H4 (cell line): ENCODE measurements at places on chromosomes 4 and X. TPM values are rescaled to one million over a fixed set of nuclear protein-coding genes. Genes with fewer than 3 reads are reported as not detected.

DNA sequence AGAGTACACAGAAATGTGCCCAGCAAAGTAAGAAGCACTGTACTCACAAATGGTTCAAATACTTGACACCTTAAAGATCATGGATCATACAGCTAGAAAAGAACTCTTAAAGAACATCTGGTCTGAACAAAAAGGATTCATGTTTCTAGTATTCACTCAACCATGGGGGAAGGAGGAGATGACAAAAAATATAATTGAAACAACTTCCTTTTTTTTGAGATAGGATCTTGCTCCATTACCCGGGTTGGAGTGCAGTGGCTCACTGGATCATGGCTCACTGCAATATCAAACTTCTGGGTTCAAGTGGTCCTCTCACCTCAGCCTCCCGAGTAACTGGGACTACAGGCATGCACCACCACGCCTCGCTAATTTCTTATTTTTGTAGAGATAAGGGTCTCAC lies 6.0 kb downstream of the DHX15 start:
- no peak for DNase-seq

- no peak for DNase-seq
Observed at GRCh38 chrX:41471786-41472185, 24.6 kb downstream of the NYX start.

DNA sequence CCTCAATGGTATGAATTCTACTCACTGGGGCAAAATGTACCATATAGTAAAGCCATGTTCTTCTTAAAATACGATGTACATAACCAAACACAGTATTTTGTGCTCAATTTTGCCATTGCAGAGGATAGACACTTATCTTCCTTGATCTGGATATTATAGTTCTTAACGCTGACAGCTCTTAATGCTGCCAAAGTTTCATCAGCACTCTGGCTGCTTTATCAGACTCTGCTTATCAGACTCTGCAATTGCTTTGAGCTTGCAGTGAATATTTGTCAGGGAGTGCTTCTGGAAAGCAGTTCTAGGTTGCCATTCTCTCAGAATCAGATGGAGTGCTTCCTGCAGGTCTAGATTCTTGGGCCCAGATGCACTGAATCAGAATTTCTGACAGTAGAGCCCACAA lies 863.1 kb downstream of the CCSER1 start:
- DNase-seq = no peak

DNA sequence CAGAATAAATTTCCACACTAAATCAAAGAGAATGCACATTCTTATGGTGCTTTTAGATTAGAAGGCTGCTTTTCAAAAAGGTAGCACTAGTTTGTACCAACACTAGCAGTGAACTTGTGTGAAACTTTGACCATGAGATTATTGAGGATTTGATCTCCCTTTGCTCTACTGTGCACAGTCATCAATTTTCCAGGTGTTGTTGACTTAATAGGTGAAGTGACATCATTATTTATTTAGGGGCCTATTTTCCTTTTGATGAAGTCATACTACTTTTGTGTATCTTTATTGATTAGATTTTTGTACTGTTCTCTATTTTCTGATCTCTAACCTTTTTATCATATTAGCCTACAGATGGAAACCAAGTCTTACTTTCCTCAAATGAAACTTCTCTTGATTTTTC lies 507.9 kb upstream of the LCORL start:
- DNase-seq = no peak

SPANXB1 gene
- 2.2 and 4.1 TPM in 2 replicates for total RNA-seq

- no peak for DNase-seq
Observed at GRCh38 chr4:179536694-179537093, 2094.5 kb upstream of the AGA start.

DNA sequence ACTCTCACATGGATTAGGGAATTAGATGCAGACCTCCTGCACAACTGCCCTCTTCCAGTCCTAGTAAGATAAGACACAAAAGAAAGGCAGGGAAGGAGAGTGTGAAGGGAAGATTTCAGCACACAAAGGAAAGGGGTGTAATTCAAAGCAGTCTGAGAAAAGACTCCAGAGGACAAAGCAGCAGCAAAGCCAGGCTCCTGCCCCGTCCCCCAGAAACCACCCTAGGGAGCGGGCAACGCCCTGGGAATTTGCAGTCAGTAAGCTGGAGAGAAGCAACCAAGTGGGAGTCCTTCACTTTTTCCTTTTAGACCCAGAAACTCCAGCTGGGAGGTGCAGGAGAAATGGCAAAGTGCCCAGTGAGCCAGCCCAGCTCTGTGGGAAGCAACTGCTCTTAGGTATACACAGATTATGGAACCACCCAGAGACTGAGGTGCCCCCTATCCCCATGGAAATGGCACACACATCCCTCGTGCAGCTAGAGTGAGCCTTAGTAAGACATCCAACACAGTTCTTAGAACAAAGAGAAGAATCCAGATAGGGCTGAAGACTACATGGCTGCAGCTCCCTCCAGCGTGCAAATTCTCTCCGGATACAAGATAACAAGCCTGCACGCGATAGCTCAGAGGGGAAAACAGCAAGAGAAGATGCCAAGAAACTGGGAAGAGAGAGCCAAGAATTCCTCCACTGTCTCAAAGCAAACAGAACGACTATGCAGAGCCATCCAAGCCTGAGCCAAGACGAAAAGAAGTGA lies 26.5 kb upstream of the IRAK1 start:
- DNase-seq = peak; percentile 56

- DNase-seq = peak; percentile 18
Observed at GRCh38 chr4:86582410-86582809, 11.7 kb upstream of the PTPN13 start.

DNA sequence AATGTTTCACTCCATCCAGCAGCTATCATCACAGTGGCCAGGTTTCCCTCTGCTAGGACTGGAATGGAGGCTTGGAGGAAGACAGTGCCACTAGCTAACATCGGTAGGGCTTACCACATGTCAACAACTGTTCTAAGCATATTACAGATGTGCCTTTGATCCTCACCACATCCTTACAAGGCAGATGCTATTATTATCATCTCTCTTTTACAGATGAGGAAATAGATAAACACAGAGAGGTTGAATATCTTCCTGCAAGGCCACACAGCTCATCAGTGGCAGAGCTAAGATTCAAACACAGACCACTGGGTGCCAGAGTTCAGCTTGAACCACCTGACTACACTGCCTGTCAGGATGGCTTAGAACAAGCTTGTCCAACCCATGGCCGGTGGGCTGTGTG lies 47.4 kb downstream of the MAMLD1 start:
- DNase-seq = no peak

GRCh38 chrX:148609515-148610327 lies 109.3 kb downstream of the AFF2 start:
- peak; percentile 49 for DNase-seq

DNA sequence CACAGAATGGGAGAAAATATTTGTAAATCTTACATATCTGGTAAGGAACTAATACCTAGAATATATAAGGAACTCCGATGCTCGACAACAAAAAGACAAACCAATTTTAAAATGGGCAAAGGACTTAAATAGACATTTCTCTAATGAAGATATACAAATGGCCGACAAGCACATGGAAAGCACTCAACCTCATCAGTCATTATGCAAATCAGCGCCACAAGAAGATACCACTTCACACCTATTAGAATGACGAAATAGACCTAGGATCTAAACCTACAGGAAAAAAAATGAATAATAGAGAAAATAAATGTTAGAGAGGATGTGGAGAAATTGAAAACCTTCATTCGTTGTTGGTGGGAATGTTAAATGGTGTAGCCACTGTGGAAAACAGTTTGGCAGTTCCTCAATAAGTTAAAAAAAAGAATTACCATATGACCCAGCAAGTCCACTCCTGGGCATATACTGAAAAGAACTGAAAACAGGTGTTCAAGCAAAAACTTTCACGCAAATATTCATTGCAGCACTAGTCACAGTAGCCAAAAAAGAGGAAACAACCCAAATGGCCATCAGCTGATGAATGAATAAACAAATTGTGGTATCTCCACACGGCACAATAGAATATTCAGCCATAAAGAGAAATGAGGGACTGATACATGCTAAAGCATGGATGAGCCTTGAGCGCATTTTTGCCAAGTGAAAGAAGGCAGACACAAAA lies 57.3 kb upstream of the WDR19 start:
- no peak for DNase-seq

- no peak for DNase-seq
Observed at GRCh38 chr4:3785292-3785565, 19.0 kb downstream of the ADRA2C start.

DNA sequence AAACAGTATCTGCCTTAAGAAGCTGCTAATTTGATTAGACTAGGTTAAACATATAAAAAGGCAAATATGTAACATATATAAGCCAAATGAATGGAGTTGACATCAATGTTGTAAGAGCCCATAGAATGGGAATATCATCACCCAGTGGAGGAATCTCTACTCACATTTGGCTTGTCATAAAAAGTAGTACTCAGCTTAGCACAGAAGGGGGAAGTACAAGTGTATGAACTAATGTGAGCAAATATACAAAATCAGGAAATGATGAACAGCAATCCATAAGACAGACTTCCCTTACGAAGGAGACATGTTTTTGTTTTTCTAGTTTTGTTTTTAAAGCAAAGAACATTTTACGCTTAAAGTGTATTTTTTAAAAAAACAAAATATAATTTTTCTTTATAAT lies 74.9 kb downstream of the MAB21L2 start:
- no peak for DNase-seq

GRCh38 chrX:8424912-8425311 lies 39.7 kb upstream of the VCX3B start:
- no peak for DNase-seq

DNA sequence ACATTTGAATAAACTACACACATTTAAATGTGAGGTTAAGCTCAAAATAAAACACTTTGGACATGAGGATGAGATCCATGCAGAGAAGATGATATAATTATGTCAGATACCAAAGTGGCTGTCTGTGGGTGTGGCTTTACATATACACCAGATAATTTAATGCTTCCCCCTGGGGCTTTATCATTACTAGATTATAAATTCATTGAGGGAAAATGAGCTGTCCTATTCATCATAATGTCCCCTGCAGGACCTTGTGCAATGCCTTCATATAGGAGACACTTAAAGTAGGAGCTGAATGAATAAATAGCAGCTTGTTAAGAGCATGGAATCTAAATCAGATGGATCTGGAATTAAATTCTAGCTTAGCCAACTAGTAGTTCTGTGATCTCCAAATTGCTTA lies 49.7 kb downstream of the OTC start:
- no peak for DNase-seq

DNA sequence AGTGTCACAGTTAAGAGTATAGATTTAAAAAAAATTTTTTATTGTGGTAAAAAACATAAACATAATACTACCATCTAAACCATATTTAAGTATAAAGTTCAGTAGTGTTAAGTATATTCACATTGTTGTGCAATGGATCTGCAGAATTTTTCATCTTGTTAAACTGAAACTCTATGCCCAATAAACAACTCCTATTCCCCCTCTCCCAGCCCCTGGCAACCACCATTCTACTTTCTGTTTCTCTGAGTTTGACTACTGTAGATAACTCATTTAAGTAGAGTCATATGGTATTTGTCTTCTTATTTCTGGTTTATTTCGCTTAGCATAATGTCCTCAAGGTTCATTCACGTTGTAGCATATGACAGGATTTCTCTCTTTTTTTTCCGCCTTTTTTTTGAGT lies 112.4 kb downstream of the PTTG2 start:
- DNase-seq = no peak

DNA sequence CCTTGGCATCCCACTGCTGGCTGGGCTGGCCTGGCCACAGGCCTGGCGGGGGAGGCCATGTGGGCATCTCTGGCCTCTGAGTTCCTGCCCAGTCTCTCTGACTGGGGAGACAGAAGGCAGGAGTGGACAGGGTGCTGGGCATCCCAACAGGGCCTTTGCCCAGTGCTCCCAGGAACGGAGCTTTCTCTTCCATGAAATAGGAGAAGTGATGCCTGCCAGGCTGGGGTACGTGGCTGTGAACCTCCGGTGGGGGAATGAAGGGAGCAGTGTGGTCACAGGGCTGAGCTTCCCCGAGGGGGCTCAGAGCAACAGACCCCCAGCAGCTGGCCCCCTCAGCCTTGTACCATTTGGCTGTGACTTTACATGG lies 40.4 kb upstream of the HMX1 start:
- DNase-seq = no peak
